ENCODE measurements at places on chromosomes 2 and 18.

DNA sequence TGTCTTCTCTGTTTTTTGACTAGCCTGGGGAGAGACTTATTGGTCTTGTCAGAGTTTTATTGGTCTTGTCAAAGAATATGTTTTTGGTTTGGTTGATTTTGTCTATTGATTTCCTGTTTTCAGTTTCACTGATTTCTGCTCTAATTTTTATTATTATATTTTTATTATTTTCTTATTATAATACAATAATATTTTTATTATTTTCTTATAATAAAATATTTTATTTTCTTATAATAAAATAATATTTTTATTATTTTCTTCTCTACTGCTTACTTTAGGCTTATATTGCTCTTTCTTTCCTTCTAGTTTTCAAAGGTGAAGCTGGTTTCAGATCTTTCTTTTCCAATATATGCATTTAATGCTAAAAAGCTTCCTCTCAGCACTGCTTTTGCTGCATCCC lies 62.0 kb downstream of the TRAPPC12 start:
- no peak for DNase-seq

- DNase-seq, result no peak
These were observed 47.7 kb downstream of the TANK start for GRCh38 chr2:161207941-161208340.

DNA sequence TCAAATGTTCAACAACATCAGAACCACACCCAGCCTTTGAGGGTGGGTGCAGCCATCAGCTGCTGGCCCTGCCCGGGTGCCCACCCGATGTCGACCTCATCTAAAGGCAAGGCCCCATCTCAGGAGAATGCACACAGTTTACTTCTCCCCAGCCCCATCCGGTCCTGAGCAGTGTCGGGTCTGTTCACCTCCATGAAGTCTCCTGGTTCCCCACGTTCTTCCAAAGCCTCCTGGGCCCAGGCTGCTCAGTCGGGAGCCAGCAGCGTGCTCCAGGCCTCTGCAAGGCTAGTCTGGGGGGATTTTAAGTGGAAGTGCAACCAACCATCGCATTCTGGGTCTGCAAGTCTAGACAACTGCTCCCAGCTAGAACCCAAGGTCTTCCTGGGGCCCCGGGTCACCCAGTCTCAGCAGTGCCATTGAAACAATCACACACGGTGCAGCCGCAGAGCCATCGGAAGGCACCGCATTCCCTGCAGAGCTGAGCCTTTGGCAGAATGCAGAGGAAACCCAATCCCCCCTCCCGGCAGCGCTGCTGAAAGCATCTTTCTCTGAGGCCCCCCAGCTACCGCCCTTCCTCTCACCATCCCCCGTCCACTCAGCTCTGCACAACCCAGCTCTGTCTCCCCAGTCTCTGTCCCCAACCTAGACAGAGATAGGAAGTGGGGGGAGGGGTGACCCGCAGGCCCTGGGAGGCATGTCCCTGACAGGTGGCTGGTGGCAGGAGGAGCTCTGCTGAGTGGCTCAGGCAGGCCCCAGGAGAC lies 8.5 kb downstream of the ESPNL start:
- peak; percentile 54 for DNase-seq

GRCh38 chr18:61703508-61703907 lies 189.3 kb downstream of the RNF152 start:
- no peak for DNase-seq

- DNase-seq, result no peak
These were observed 137.0 kb upstream of the CTNNA2 start for GRCh38 chr2:79375817-79376216.

GRCh38 chr2:96484091-96484490 lies 21.1 kb downstream of the NEURL3 start:
- no peak for DNase-seq

- DNase-seq, result no peak
These were observed 298.6 kb downstream of the AGPS start for GRCh38 chr2:177691177-177691576.

DNA sequence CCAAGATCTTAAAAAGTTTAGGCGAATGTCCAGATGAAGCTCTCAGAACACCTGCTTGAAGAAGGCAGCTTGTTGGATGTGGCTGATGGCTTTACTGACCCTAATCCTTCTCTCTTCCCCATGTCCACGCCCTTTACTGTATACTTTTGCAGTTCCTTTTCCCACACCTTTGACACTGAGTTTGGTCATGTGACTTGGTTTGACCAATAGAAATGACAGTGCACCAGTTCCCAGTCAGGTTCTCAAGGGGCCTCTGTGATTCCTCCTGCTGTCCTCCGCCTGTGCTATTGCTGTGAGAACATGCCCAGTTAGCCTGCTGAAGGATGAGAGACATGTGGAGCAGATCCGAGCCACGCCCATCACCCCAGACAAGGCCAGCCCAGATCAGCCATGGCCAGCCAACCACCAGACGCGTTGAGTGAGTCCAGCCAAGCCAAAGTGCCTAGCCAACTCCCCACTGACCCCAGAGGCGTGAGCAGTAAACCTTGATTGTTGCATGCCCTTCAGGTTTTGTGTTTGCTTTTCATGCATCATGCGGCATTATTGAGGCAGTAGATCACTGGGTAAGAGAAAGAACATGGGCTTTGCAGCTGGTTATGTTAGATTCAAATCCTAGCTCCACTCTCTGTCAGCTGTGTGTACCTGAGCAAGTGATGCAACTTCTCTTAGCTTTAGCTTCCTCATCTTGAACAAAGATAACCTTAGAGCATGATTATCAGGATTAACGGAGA lies 258.0 kb upstream of the SIX2 start:
- DNase-seq, result no peak

DNA sequence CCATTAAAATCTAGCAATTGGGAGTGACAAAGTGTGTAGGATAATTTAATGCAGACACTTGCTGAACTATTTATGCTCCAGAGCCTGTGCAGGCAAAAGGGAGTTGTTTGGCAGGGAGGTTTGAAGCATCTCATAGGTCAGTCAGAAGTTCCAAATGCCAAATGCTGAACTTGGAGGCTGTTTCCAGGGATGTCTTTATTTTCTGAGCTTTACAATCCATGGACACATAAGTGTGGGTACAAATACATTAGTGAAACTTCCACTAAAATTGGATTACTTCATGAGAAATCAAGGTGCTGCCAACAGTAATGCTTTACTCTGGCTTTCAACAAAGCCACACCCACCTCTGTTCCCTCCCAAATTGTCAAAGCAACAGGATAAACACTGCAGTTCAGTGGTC lies 422.1 kb upstream of the SETBP1 start:
- DNase-seq, result no peak
